Stimulated activated CD4-positive, alpha-beta T cell treated with anti-CD3 and anti-CD28 coated beads, Interleukin-1b, Interleukin-23, amount 100 ng/mL, for 4 hours (primary cell): ENCODE measurements at places on chromosomes 2 and 18.
A peak's percentile ranks its signal among the peaks of the same experiment; 100 is the strongest.

DNA sequence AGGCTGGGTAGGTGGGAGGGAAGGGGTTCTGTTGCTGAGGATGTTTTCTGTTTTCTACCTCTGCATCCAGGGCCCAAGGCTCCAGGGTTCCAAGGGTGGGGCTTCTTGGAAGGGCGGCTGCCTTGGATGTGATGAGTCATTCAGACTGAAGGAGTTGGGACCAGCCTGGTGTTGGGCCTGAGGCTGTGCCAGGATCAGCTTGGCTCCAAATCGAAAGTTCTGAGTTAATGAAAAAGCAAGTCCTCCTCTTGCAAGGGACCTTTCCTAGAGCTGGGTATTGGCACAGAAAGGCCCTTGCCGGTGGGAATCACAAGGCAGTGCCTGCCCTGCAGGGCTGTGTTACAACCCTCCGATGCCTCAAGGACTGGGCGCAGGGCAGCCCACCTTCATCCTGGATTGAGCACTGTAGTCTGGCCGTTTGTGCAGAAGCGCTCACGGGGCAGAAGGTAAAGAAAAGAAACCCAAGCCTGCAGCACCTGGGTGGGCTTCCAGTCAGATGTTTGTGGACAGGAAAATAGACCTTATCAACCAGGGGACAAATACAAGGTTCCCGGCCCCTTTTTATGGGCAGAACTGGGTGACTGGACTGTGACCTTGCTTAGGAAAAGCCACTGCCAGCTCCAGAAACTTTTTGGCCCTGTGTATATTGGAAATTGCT, 52.5 kb upstream of the MCFD2 start:
- DNase-seq, result no peak

GRCh38 chr18:2654928-2655177, 673 bp upstream of the SMCHD1 start:
- DNase-seq, result peak; percentile 72

DNA sequence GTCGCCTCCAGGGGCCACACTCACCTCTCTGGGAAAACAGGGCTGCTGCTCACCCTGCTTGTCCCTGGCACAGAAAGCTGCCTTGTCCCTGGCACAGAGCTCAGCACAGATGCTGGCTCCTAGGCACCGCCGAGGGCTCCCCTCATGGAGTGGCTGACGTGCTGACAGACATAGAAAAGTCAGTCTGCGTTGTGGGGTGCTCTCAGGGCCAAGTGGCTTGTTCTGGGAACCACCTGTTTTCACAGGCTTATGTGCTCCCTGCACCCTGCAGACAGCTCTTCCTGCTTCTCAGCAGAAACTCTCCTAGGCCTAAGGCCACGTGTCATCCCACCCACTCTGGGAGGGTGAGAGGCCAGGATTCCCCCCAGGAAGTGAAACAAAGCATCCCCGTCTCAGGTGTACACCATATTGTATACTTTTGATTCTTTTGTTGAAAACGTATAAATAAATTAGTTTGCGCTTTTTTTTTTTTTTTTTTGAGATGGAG, 84.7 kb upstream of the TMEM200C start:
- no peak for DNase-seq

DNA sequence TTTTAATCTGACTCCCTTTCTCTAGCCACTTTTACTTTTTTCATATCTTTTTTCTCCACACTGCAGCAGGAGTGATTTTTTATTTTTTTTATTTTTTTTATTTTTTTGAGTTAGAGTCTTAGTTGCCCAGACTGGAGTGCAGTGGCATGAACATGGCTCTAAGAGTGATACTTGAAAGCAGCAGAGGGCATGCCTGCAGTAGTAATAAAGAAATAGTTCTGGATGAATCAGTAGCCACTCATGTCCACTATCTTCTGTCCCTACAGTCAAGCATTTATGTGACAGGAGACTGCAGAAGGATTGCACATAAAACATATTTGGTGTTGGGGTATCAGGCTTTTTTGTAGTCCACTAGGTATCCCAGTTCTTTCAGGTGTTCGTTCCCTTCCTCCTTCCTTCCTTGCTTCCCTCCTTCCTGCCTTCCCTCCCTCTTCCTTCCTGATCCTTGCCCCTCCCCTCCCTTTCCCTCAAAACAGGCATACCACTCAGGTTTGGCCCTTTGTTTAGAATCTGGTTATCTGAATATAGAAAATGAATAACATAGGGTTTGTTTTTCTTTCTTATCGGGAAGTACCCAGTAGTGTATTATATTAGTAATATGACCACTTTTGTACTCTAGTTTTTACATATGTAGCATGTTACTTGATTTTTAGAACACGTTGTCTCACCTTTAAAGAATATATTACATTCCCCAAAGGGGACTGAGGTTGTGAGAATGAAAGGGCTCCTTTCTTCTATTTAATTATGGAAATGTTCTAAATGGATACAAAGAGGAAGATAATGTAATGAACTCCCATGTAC, 23.5 kb downstream of the MIB1 start:
- DNase-seq, result no peak
